ENCODE measurements at places on chromosomes 7 and 10.

- DNase-seq: no peak
These were observed 112.1 kb downstream of the SGMS1 start for GRCh38 chr10:50511492-50512213.

GRCh38 chr10:99427566-99428190 is 2.7 kb downstream of the GOT1 start:
- no peak for DNase-seq

DNA sequence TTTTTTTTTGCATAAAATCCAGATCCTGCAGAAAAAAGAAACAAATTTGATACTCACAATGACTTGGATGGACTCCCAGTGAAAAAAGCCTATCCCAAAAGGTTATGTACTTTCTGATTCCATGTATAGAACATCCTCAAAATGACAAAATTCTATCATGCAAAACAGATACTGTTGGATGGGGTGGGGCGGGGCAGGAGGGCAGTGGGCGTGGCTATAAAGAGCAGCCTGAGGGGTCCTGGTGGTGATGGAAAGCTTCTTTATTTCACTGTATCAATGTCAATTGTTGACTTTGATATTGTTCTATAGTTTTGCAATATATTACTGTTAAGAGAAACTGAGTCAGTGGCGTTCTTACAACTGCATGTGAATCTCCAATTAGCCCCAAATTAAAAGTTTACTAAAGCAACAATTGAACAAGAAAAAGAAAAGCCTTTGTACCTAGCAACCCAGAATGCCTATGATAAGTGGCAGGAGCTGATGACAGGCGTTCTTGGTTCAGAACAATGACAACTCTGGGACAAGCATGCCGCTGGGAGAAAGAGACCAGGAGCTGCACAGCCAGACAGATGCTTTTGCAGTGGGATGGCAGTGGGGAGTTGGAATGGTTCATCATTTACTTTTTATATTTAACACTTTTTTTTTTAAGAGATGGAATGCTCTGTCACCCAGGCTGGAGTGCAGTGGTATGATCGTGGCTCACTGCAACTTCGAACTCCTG is 101.9 kb downstream of the LHPP start:
- no peak for DNase-seq

GRCh38 chr7:151411551-151411950 is 1.7 kb upstream of the WDR86 start:
- no peak for DNase-seq

DNA sequence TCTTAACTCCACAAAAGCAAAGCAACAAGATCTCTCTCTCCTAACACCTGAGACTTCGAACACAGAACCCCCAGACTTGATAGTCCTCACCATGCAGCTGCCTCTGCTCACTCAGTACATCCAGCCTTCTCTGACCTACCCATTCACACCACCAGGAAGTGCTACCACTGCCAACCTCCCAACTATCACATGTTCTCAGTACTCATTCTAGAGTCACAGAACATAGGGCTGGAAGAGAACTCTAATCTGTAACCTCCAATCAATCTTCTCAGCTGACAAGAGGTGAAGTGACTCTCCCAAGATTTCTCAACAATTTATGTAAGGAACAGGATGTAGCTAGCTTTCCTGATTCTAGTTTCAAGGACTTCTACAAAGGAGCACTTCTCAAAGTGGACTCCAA is 3.8 kb downstream of the NUDCD3 start:
- DNase-seq: no peak

DNA sequence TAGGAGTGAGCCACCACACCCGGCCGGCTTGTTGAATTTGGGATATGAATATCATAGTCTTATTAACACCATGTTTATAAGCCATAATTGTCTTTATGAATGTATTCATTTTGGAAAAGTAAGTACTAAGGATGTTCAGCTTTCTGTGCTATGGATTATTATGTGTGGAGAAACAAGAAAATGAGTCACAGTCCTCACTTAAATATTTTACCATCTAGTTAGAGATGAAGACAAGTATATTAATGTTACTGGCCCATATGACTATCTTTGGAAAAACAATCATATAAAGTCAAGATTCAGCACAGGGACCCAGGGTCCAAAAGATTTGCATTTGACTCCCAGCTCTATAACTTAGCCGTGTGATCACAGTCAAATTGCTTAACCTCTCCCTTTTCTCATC is 9.8 kb upstream of the TOMM7 start:
- DNase-seq: no peak

All from activated naive CD8-positive, alpha-beta T cell treated with anti-CD3 and anti-CD28 coated beads, Interleukin-2, amount 50 U/mL, for 24 hours (primary cell).